ENCODE measurements at places on chromosomes 16 and 17.

DNA sequence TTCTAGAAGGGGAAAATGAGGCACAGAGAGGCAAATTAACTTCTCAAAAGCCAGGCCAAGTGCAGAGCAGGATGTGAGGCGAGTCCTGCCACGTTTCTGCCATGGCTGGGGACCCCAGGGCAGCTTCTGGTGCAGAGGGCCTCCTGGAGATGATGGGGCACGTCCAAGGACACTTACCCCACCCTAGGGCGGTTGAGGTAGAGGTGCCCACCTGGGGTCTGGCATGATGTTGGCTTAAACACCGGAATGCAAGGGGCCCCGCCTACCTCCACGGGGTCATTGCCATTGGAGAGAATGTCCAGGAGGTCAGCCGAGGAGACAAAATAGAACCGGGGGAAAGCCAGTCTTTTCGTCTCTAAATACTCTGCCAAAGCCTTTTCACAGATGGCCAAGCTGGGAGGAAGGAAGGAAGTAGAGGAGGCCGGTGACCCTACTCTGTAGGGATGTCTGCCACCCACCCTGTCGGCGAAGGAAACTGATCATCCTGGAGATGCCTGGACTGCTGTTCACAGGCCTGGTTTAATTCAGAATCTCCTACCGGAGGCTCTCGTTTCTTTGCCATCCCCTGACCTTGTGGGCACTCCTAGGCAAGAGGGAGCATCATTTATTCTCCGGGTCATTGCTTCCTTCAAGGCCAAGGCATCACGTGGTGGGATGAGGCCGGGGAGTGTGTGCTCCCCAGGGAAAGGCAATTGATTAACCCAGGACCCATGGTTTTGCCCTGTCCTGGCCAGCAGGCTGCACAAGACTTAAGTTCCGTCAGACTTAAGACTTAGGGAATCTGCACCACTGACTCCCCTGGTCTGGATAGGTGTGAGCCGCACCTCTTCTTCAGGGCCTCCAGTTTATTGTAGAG, 70.5 kb downstream of the DNAH17 start:
- DNase-seq = no peak

GRCh38 chr17:74604761-74605160, 12.7 kb upstream of the CD300LD start:
- no peak for DNase-seq

DNA sequence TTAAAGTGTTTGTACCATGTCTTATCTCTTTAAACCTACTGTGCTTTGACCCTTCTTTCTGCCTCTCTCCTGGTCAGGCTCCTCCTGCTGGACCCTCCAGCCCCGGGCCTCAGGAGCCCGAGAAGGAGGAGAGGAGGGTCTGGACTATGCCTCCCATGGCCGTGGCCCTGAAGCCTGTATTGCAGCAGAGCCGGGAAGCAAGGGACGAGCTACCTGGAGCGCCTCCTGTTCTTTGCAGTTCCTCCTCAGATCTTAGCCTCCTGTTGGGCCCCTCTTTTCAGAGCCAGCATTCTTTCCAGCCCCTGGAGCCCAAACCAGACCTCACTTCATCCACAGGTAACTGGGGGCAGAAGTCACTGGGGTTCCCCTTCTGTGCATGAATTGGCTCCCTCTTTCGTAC, 13.6 kb downstream of the CNTROB start:
- no peak for DNase-seq

DNA sequence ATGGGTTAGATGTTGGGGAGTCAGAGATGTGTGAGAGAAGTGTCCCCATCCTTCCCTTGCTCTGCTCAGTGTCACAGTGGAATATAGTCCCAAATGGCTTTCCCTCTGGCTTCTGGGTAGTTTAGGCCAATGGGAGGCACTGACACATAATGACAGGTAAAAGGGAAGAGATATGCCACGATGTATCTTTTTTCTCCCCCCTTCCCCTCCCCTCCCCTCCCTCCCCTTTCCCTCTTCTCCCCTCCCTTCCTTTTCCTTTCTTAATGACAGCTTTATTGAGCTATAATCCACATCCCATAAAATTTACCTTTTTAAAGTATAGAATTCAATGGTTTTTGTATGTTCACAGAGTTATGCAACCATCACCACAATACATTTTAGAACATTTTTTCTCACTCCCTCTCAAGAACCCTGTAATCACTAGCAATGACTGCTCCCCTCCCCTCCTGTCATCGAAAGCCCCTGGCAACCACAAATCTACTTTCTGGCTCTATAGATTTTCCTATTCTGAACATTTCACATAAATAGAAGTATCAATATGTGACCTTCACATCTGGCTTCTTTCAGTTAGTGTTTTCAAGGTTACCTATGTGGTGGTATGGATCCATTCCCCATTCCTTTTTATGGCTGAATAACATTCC, 617 bp upstream of the CCR7 start:
- no peak for DNase-seq

- DNase-seq = no peak
Observed at GRCh38 chr17:34464812-34465211, 101.8 kb upstream of the CCL1 start.

- DNase-seq = no peak
Observed at GRCh38 chr17:50173335-50173941, 7.6 kb downstream of the SGCA start.

DNA sequence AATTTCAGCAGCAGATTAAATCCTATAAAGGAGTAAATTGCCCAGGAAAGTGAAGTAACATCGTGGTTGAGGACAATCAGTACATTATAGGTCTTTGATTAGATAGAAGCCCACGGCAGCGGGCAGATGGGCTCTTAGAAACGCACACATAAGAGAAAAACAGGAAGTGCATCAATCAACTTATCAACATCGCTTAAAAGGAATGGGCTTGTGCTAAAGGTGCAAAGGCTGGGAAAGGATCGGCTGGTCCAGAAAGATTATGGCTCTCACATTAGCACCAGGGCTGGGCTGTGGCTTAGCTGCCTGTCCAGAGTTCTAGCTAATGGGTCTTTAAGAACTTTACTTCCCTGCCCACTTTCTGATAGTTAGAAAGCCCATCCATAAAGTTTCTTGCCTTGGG, 292.0 kb upstream of the TNRC6C start:
- DNase-seq = no peak

GRCh38 chr17:72852277-72852938, 240.1 kb downstream of the SLC39A11 start:
- DNase-seq = no peak

- DNase-seq = no peak
Observed at GRCh38 chr16:14641926-14642325, 9.2 kb downstream of the BFAR start.

DNA sequence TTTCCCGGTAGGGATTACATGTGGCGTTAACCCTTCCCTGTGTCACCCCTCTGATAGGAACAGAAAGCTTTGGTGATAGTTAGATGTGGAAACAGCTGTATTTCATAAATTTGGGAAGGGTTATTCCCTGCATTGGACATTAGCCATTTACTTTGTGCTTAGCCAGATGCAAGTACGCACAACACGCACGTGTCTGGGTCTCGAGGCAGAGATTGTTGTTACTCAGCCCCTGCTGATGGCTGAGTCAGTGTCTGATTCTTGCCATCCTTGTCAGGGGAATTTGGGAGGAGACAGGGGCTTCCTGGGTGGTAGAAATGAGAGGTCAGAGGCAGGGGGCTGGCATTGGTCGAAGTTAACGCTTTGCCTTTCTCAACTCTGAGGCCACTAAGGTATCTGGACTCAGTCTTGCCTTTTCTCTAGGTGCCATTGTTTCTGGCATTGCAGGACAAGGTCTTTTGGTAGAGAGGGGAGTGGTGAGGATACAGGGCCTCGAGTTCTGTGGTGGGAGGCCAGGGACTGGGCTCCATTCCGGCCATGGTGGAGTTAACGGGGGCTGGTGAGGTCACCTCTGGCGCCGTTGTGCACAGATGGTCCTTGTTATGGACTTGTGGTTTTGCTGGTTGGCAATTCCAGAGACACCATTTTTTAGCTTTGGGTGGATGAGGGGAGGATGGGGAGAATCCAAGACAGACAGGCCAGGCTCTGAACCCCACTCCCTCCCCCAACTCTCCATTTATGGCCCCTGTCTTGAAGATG, 8.2 kb downstream of the MMP2 start:
- DNase-seq = no peak

GRCh38 chr17:19541445-19541844, 7.8 kb downstream of the SLC47A1 start:
- DNase-seq = no peak

GRCh38 chr16:49594153-49594552, 220.5 kb downstream of the C16orf78 start:
- DNase-seq = no peak

GRCh38 chr16:30740364-30741251, 7.6 kb upstream of the PHKG2 start:
- no peak for DNase-seq

DNA sequence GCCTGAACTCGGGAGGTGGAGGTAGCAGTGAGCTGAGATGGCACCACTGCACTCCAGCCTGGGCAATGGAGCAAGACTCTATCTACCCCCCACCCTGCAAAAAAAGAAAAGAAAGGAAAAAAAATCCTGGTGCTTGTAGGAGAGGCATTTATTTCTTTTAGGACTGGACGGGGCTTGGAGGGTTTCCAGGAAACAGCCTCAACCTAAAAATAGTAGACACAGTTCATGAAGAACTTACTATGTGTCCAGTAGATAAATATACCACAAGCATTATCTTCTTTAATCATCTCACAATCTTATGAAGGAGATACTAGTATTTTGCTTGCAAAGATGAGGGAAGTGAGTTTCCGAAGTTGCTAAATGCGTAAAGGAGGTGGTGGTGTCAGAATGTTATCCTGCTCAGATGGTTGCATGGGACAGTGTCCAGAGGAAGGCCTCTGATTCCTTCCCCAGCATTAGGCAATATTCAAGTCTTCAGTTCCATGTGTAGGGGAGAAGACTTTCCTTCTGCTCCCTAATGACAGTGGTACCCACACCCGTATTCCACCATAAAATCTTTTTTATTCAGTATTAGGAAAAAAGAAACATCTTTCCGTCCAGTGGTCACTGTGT, 263.2 kb downstream of the WWOX start:
- DNase-seq = no peak

DNA sequence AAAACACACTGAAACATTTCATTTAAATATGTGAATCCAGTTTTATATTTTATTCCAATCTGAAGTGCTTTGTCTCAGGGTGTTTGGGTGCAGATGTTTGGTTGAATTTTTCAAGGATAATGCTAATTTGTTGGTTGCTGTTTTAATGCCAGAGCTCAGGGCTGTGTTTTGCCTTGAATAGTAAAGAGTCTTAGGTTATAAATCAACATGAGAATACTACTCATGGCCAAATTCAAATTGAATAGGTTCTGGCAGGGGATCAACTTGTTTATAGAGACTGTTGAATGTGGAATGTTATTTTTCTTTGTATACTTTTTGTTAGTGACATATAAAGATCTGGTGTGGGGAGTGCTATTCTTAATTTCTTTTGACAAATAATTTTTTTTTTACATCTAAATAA, 18.8 kb downstream of the TOM1L1 start:
- no peak for DNase-seq

DNA sequence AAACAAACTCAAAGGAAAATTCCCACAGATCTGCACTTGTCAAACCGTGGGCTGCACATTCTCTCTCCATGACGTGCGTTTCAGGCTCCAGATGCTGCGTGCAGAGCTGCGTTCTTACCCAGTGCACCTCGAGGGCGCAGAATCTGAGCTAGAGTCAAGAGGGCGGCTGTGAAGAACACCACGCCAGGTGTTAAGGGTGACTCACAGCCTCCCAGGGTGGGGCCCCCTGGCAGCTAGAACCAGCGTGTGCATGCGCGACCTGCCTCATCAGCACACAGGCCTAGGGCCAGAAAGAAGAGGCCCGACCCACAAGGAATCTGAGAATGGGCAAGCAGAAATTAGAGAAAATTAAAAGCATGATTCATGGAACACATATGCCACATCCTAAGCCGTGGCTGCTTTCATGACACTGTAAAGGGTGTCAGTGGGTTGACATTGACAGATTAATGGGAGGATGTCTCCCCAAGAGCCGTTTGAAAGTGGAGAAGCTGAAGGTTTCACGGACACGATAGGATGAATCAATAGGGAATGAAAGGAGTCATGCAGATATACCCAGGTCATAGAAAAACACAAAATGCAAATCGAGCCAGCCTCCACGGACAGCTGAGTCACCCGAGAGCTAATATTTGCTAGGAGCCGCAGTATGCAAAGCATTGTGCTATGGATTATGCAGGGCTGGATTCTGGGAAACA, 29.0 kb downstream of the MARCHF10 start:
- no peak for DNase-seq

DNA sequence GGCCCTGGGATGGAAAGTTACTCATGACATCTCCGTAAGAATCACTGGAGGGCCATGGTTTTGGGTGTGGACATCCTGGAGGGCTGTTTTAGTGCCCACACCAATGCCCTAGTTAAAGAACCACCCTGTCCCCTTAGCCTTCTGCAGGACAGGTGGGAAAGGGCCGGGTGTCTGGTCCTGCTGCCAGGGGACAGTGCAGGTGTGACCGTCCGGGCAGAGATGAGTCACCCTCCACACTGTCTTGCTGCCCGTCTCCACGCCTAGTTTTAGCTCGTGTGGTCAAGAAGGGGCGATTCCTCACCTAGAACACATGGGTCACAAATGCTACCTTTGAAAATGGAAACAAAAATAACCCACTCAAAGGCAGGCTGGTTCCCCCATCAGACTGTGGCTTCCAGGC, 17.0 kb downstream of the CEP295NL start:
- no peak for DNase-seq

DNA sequence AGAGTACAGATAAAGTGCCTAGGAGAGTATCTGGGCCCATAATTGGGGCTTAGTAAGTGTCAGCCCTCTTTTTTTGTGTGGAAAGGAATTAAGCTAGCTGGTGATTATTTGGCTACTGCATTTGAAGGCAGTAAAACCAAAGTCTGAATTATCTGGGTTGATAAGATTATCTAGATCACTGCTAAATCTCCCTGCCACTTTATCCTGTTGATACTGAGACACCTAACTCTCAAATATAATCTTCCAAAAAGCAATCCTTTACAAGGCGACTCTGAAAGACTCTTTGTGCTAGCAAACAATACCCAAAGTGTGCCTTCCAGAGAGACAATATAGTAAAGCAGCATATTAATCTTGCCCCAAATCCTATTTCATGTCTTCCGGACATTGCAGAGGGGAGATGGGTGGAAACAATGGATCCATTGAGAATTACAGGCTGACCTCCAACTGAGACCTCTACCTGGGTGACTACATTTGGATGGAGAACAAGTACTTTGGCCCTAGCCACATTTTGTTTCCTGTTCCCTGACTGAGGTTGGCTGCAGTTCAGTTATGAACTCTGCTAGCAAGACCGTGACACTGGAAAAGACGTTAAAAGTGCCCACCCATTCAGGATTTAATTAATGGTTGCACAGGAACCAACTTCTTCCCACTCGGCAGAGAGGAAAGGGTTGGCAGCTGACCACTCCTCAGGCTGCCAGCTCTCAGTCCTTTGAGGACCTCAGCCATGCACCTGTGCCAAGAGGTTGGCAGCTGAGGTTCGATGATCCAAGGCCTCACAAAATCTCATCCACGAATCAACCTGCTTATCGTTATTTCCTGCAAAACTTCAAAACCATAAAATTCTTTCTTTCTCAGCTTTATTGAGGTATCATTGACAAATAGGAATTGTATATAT, 72.6 kb downstream of the SYCE1L start:
- DNase-seq = no peak

Measured in AML-193 (cell line).